ENCODE measurements at places on chromosomes 7 and 10.

- DNase-seq = no peak
These were observed 73.1 kb upstream of the PDE1C start for GRCh38 chr7:32143301-32143700.

GRCh38 chr10:104922810-104923209, 281.7 kb downstream of the SORCS3 start:
- no peak for DNase-seq

DNA sequence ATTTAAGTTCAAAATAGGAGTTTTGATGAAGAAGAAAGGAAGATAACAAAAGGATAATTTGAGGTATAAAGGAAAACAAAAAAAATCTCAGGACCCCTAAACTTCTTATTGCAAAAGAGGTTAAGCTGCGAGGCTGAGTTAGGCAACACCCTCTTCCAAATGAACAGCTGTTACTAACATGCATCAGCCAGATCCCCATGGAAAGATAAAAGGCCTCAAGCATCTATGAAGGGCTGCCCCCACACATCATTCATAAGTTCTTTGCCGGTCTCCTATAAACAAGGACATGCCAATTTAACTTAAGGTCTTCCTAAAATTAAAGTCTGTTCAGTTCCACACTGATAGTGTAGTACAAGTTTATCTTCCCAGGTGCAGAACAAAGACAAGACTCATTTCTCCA, 75.8 kb upstream of the IMMP2L start:
- DNase-seq = no peak

DNA sequence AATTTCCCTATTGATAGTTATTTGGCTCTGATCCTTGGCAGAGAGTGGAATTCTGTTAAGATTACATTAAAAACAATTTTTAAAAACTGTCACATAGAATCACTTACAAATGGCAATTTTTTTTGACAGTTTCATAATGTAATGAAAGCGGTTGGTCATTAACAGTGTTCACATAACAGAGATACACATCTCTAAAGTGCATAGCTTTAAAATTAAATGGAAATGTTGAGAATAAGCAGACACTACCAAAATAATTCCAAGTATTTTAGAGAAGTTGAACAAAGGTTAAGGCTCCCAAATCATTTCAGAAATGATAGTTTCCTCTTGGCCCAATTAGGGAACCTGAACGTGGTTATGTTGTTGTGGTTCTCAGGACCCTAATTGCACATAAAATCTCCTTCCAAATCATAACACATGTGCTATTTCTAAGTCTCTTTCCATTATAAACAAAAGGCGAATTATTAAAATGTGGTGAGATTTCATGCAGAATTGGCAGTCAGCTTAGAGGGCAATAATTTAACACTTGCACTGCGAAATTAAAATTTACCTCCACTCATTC, 528.9 kb upstream of the FZD8 start:
- no peak for DNase-seq

DNA sequence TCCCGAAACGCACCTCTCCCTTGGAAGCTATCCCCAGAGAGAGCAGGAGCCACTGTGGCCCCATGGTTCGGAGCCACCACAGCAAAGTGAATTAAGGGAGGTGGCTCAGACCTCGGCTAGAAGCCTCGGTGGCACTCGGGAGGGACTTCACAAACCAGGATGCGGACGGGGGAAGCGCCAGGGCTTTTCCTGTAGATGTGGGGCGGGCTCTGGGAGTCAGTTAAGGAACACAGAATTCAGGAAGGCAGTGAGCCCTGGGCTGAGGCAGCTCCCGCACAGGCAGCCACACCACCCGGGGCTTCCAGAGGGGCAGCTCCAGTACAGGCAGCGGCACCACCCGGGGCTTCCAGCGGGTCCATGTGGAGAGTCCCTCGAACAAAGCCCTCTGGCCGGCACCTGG, 42.7 kb upstream of the DPYSL4 start:
- no peak for DNase-seq

- no peak for DNase-seq
These were observed 3.9 kb upstream of the SAR1A start for GRCh38 chr10:70174058-70174741.
